ENCODE measurements at places on chromosomes 6 and 20.

DNA sequence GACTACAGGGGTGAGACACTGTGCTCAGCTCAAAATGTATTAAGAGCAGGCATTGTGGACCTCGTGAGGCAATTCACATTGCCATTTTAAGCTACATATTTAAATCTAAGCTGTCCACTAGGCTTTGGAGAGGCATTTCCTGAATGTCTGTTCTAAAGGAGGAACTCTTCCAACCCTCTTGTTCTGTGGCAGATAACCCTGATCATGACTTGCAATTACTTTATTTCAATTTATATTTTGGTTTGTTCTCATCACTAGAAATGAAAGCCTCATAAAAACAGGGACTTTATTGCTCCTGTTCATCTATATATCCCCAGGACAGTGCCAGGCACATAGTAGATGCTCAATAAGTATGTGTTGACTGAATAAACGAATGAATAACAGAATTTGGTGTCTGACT lies 84.0 kb upstream of the SALL4 start:
- no peak for DNase-seq

- DNase-seq, result no peak
These were observed 56.6 kb upstream of the TRAF3IP2 start for GRCh38 chr6:111662072-111662793.

DNA sequence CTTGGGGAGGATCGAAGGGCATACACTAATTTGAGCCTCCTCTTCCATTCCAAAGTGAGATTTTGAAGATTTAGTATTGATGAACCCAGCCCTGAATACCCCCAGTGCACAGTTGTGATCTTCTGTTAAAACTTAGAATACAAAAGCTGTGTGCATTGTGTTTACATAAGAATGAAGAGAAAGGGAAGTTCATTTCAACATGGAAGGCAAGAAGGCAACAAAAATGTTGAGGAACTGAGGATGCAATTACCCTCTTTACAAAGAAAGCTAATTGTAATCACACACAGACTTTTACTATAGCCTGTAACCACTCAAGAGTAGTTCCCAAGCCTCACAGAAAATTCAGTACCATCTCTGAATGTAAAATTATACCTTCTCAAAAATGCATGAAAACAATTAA lies 49.3 kb downstream of the GFOD1 start:
- DNase-seq, result no peak

DNA sequence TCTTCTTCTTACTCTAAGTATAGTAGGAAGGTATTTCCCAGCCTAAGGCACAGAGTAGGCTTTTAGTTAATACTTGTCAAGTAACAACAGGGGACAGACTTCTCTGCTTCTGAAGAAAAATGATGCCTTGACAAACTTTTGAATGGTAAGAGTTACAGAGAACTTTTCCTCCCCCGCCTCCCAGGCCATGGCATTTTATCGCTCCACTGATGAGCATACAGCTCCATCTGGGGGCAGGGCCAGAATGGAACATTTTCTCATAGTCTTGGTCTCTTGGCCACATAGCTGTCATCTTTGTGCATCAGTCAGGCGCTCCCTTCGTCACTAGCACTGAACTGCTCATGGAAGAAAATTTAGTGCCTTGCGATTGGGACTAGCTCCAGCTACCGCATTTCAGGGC lies 1066.8 kb upstream of the CITED2 start:
- DNase-seq, result no peak

DNA sequence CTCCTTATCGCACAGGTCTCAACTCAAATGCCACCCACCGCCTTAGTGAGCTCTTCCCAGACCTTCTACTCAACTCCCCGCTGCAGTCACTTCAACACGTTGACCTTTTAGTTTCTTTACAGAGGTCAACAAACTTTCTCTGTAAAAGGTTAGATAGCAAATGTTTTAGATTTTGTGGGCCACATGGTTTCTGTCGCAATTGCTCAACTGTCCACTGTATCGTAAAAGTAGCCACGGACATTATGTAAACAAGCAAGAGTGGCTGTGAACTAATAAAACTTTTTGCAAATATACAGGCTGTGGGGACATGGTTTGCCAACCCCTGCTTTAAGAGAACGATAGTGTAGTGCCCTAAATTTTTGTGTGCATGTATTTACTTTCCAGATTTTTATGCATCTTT lies 247.6 kb upstream of the TSHZ2 start:
- DNase-seq, result no peak

- DNase-seq, result no peak
These were observed 315 bp upstream of the PDE10A start for GRCh38 chr6:165663377-165663735.

DNA sequence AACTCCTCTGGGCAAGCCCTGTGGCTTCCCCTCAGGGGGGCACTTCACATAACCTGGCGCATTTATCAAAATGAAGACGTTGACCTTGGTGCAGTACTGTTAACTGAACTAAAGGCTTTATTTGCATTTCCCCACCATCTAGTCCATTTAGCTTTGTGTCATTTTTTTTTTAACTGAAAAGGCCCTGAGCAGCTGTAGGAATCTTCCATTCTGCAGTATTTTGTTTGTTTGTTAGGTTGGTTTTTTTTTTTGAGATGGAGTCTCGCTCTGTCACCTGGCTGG lies 10.7 kb downstream of the TMEM181 start:
- no peak for DNase-seq

GRCh38 chr6:144951730-144952437 lies 666.7 kb downstream of the UTRN start:
- no peak for DNase-seq

DNA sequence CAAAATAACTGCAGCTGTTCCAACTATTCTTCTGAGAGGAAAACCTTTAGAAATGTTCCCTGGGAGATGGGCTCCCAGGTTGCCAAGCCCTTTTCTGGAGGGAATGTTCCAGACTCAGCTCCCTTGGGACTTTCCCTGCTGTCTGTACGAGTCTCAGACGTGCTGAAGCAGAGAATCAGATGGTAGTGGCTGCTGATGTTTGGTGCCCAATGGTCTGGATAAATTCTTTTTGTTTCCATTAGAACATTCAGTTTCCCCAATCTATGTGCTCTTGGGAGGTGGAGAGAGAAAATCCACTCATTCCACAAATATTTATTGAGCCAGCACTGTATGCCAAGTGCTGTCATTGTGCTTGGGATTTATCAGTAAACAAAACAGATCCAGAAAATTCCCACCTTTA lies 40.0 kb downstream of the SNHG17 start:
- no peak for DNase-seq

DNA sequence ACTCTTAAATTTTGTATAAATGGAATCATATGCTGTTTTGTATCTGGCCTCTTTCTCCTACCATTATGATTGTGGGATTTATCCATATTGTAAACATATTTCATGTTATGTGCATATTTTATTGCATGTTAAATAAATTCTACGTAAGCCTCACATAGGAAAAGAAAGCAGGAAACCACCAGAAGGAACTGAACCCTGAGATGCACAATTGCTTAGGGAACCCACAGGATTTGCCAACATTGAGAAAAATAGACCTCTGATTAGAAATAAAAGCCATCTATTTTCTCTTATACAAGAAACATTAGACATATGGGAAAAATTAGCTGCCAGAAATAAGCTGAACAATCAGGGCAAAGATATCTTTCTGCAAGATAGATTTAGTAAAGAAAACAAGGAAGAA lies 111.2 kb upstream of the CARMIL1 start:
- DNase-seq, result no peak

GRCh38 chr6:164720-165119 lies 127.6 kb upstream of the DUSP22 start:
- DNase-seq, result no peak

- no peak for DNase-seq
These were observed 216.5 kb downstream of the ZMYND8 start for GRCh38 chr20:47139934-47140535.

- no peak for DNase-seq
These were observed 72.4 kb downstream of the ATG5 start for GRCh38 chr6:106253172-106253571.

GRCh38 chr20:45051204-45052060 lies 49.5 kb downstream of the KCNS1 start:
- no peak for DNase-seq

GRCh38 chr20:46999801-47000465 lies 105.3 kb downstream of the EYA2 start:
- DNase-seq, result no peak

GRCh38 chr6:8246403-8246802 lies 144.1 kb upstream of the EEF1E1 start:
- no peak for DNase-seq

DNA sequence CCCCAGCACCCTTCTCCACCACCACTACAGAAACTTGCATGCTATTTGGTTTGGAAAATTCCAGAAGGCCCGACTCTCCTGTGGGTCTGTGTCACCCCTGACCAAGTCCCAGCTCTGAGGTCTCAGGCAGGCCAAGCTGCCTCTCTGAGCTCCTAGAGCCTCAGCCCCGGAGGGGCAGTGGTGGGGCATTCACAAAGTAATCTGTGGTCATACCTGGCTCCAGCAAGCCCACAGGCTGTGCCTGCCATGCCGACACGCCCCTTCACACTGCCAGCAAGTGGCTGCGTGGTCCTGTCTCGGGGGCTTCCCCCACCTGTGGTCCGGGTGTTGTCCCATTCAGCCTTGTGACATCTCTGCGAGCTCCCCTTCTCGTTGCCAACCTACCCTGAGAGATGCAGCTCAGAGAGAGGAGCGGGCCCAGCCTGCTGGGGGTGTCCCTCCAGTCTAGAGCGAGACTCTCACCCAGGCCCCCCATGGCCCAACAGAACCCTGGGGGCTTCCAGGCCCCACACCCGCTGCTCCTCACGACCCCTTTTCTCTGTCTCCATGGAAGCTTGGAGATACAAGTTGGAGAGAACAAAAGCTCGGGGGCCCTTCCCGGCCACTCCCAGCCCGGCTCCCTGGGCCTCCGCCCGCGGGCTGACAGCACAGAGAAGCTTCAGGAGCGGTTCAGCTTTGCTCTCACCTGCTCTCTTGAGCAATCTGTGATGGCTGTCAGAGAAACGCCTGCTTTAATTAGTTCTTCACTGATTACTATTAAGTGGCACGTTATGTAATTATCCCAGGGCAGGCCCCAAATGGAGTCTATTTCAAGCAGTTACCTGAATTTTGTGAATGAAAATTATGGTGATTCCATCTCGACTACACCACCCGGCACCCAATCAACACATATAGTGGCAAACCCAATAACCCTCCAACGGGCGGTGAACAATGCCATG lies 147.7 kb upstream of the PHACTR3 start:
- DNase-seq, result no peak

DNA sequence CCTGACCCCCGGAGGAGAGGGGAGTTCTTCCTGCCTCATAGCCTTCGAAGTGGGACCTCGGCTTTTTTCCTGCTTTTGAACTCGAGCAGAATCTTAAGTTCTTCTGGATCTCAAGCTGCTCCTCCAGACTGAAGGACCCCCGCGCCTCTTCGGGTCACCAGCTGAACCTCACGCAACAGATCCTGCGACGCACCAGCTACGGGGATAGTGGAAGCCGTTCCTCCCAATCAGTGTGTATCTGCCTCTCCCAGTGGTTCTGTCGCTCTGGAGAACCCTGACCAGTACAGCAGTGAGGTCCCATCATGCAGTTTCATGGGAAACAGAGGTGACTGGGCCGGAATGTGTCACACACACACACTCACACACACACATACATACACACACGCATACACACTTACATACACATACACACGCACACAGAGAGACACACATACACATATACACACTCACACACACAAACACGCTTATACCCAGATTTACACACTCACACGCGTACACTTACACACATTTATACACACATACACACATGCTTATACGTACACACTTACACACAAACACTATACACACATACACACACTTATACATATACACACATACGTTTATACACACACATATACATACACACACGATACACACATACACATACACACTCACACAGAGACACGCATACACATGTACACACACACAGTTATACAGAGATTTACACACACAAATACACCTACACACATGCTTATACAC lies 170.0 kb downstream of the TTLL2 start:
- DNase-seq, result no peak

GRCh38 chr20:58684291-58684690 lies 8.3 kb upstream of the NPEPL1 start:
- DNase-seq, result no peak

DNA sequence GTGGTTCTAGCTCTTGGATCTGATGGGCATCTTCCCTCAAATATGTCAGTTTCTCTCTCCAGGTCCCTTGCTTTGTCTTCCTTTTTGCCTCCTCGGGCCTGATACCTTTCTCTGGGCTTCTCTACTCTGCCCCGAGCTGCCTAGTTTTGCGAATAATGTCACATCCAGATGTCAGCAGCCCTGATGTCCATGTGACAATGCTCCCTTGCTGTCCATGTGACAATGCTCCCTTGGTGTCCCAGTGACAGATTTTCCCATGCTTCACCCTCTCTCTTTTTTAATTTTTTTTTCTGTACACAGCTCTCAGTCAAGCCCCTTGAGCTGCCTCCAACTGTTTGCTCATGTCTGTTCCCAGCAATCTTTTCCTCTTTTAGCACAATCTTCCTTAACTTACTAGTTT lies 6.4 kb downstream of the TRAF3IP2 start:
- DNase-seq, result no peak

DNA sequence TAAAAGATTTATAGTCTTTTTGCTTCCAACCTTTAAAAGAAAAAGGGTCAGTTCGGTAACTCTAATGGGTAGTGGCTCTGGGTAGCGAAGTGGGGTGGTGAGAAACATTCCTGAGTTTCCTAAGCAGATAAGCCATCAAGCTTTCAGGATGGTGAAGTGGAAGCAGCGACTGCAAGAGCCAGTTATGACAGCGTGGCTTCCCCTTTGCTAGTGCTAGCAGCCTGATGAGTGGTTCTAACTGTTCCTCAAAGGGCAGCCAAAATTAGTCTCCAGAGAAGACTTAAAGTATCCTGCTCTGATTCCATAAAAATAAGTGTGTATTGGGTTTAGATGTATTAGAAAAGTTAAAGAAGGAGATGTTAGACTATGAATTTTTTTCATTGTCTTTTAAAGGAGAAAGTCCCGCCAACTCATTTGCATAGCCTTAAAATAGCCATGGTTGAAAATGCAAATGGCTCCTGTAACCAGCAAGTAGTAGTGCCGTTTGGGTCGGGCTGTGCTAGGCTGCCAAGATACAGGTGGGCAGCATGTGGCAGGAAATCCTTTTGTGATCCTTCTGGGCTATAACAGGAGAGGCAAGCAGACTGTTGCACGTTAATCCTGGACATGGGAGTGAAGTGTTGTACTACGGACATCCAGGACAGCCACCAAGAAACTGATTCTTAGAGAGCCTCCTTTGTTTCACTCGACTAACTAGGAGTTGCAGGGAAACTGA lies 18.0 kb downstream of the ELOVL2 start:
- no peak for DNase-seq

- DNase-seq, result no peak
These were observed 291.1 kb downstream of the GJA1 start for GRCh38 chr6:121726596-121726995.

GRCh38 chr6:158417760-158418098 lies 105.5 kb downstream of the TULP4 start:
- DNase-seq, result no peak

DNA sequence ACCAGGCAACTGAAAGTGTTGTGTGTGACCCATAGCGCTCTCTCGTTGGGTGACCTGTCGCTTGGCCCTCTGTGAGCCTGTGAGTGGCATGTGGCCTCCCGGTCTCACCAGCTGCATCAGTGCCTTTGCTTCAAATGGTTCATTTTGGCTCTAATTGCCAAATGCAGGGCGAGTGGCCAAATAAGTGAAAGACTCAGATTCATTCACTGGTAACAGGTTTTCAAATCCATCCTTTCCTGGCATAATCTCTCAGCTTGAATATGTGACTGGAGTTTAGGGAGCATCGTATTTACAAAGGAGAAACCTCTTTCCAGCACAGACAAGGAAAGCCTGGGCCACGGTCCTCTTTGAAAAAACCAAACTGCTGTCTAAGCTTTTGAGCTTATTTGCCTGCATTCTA lies 321.6 kb upstream of the QKI start:
- DNase-seq, result no peak
